WTC11 (cell line): ENCODE measurements at places on chromosomes 6 and 20. TPM values are rescaled to one million over a fixed set of nuclear protein-coding genes. Genes with fewer than 3 reads are reported as not detected.

DNA sequence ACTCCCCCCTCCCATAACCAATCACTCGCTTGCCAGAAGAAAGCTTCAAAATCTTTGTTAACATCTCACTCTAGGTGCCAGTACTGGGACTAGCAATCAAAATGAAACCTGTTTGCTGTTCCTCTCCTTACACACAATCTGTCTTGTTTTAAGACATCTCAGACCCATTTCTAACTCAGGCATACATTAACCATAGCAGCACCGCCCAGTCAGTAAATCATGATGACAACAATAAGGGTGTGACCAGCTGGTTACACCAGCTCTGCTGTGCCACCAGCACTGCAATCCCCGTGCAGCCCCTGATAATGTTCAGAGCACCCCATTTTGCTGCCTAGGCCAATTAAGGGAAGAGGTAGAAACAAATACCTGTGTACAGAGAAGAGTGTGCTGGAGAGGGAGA lies 185.2 kb upstream of the TAB2 start:
- no peak for DNase-seq

HLA-DRA gene
- total RNA-seq = 2.8 to 3.9 TPM (median 3.6 TPM) in 3 replicates

DNA sequence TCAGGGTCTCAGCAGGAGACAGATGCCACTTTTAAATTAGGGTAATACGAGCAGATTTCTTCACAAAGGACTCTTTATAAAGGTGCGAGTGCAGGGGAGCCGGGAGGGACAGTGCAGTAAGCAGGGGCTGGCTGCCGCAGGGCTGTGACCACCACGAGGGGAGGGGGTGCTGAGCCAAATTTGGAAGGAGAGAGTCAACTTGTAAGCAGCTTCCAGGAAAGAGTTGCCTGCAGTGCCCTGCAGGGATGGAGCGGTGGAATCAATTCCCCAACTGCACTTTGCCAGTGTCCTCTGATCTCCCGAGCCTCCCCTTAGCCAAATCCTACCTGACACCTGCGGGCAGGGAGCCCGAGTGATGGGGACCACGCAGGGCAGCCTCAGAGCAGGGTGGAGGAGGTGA lies 13.9 kb upstream of the CCDC167 start:
- DNase-seq = no peak

- DNase-seq = no peak
These were observed 1.3 kb upstream of the SIRPA start for GRCh38 chr20:1893721-1894470.

- DNase-seq = no peak
These were observed 41.1 kb downstream of the GMDS start for GRCh38 chr6:2204272-2204671.

TSPO2 gene
- total RNA-seq = not detected in 3 replicates

DNA sequence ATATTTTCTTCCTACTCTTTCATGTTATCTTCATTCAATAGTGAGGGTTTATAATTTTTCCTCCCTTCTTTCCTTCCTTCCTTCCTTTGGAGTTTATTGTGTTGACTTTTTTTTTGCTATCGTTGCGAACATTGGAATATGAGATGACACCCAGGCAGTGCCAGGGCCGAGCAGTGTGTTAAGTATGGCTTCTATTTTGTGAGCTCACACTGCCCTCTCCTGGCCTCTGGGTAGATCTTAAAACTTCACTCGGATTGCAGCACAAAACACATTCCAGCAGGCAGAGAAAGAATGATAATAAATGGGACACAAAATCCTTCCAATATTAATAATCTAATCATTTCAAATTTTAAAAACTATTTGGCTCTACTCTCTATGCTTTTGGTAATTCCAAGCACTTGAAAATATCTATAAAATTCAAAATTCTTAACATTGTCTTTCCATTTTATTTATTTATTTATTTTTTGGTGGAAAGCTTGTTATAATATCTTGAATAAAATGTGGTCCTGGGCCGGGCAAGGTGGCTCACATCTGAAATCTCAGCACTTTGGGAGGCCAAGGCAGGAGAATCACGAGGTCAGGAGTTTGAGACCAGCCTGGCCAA lies 147.4 kb upstream of the OLIG3 start:
- DNase-seq = peak; percentile 60

DNA sequence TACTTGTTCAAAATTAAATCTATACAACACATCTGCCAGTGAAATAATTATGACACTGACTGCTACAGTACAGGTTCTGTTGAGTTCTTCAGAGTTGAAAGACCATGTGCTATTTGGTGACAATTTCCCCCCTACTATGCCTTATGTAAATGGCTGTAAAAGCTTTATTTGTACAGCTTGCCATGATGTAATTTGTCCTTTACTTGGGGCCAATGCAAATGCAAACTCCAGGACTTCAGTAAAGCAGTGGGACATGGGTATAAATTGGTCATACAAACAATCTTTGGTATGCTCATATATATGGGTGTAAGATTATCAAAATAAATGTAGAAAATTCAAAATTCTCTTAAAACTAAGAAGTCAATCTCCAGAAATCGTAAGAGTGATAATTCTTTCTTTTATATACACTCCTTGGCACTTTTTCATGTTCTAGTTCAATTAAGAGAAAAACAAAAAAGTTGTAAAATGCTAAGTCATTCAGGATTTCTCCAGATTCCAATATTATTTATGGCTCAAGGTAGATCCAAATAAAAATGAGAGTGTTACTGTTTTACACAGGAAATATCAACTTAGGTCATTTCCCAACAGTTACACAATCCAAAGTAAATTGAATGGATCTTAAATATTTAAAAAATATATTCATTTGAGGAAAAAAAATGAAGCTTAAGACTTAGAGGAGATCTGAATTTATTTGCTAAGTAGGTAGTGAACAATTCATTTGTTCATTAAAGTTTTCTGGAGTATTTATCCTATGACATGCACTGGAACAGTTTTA lies 1310.5 kb upstream of the CITED2 start:
- no peak for DNase-seq

FAM162B gene
- total RNA-seq = 1.6 to 3.0 TPM (median 1.6 TPM) in 3 replicates

SIRPD gene
- not detected in 3 replicates for total RNA-seq

GRCh38 chr20:61882716-61883615 lies 182.7 kb downstream of the TAF4 start:
- no peak for DNase-seq

- DNase-seq = no peak
These were observed 41.9 kb upstream of the NOL4L start for GRCh38 chr20:32626859-32627636.

- no peak for DNase-seq
These were observed 557.3 kb upstream of the CITED2 start for GRCh38 chr6:139931747-139932146.

TAP1 gene
- total RNA-seq = 13.6 to 15.9 TPM (median 15.7 TPM) in 3 replicates

DNA sequence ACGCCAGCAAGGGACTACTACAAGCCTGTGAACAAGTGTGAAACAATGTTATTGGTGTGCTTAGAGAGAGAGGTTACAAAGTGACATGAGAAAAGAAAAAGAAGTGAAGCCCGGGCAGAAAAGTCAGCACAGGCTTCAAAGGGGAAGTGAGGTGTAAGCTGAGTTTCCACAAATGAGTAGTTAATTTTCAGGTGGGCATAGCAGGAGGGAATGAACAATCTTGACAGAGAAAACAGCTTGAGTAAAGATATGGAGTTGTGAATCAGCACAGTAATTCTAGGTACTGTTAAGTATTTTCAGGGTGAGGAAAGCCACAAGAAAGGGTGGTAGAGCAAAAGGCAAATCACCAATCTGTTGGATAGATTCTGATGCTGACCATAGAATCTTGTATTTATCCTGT lies 4.3 kb downstream of the KCNQ5 start:
- DNase-seq = no peak

GRCh38 chr20:7629880-7630279 lies 310.4 kb downstream of the HAO1 start:
- no peak for DNase-seq

DNA sequence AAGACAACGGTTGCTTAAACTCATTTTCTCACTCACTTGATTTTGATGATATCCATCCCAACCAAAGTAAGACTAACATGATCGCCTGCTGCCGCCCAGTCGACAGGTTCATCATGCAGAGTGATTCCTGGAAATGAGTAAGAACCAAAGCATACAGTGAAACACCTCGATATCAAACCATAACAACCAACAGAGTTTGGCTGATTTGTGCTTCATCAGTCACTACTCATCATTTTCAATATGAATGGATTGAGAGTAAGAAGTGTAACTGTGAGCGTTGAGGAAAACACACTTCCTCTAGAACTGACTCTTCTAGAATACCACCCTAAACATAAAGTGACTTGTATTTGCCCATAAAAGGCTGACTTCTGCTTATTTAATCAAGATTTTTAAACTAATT lies 29.2 kb upstream of the ALDH8A1 start:
- DNase-seq = no peak

DNA sequence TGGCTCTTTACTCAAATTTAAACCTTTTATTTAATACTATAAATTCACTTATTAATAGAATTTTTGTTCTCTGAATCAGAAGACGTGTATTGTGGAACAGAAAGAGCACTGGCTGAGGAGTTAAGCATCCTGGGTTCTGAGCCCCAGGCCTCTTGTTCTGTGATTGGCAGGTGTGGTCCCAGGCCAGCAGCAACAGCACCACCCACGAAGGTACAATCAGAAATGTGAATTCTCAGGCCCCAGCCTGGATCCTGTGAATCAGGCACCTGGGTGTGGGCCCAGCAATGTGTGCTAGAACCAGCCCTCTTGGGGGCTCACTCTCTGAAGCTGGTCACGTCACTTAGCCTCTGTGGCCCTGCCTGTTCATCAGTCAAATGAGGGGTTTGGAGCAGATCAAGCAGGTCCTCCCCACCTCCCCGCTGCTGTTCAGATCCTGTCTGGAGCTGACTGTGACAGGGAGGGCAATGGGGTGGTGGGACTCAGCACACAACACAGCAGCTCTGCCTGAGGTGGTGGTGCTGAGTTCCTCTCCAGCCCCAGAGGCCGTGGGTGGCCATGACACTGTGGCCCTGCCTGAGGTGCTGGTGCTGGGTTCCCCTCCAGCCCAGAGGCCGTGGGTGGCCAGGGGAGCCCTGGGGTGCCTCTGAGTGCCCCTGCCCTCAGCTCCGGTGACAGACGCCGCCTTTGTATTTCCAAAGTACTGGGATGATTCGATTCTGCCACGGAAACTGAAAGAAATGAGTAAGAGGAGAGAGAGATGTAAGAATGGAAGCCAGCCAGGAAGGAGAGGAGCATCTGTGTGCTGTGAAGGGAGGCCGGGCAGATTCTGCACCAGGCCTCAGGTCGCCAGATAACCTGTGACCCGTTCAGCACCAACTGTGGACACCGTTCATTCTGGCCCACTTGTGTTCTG lies 41.6 kb upstream of the FRMD1 start:
- no peak for DNase-seq

DNA sequence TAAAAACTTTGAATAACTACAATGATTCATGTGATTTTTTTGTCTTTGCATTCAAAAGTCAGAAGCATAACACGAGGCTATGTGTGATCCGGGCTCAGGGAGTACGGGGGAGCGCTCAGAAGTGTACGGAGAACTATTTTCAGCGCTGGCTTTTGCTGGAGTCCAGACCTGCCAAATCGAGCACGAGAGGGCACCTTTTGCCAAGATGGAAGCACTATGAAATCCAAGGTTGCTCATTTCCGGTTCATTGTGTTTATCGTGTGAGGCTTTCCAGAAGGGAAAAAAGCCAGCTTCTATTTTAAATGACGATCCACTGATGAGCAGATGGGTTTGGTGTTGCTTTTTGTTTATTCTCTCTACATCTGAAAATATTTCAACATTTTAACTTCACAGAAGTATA lies 11.3 kb downstream of the RAMACL start:
- no peak for DNase-seq

DNA sequence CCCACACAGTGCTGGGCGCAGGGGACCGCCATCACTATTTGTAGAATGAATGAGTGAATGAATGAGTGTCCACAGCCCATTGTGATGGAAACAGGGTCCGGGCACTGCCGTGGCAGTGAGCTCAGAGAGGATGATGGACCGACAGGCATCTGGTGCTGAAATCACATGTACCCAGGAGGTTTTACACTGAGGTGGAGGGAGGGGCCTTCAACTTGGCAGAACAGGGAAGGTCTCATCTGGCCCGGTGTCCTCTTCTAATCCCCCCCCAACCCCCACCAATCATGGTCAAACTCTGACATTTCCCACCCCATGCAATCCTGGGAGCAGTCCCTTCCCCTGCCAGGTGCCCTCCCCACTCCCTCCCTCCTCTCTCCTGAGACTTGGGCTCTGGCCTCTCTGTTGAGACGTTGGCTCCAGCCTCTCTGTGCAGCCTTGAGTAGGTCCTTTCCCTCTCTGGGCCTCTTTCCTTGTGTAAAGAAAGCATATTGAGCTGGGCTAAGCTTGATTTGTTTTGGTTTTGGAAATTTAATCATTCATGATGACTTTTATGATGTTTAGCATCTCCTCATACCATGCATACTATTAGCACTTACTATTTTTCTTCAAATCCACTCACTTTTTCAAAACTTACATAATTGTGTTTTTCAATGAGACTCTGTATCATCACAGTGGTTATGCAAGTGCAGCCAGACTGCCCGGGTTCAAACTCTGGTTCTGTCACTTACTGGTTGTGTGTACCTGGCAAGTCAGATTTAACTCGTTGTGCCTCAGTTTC lies 10.8 kb downstream of the KIAA1755 start:
- DNase-seq = no peak

DNA sequence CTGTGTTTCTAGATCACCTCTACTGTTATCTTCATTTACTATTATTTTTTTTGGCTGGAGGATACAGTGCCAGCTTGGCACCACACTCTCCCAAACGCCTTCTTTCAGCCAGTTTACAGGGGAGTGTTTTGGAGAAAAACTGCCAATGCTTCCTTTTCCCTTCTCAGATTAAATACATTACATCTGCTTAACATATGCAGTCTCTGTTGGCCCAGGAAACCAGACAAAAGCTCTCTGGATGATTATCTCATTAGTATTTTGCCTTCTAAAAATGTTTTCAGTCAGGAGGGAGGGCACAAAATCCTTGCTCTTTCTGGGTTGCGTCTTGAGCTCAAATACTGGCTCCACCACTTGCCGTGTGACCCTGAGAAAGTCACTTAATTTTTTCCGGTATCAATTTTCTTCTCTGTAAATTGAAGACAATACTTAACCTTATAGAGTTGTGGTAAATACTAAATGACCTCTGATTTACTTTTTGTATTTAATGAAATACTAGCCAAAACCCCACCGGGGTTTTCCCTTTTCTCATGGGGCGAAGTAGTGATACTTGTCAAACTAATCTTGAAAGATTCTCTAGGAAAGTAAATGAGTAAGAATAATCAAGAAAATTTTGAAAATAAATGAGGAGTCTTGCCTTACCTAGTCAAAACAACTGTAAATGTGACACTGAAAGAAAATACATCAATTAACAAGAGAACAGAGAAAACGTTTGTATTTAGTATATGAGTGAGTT lies 146.2 kb downstream of the MMS22L start:
- no peak for DNase-seq
